SHP77 (cell line): ENCODE measurements at places on chromosomes 3 and 15.

DNA sequence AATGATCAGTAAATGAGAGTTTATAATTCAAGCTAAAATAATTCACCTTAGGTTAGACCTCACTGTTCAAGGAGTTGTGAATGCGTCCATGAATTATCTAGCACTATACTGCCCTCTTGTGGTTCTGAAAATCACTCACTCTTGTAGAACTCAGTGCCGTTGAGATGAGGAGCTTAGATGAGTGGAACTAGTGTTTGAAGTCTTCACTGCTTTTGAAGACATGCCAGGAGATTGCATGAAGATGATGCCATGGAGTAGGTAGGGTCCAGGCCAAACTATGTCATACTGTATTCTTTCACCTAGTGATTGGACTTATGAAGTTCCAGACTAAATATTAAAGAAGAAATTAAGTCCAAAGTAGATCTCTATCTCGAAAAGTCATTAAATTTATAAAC lies 28.8 kb downstream of the LYSMD4 start:
- DNase-seq = peak; percentile 76

- no peak for DNase-seq
Measured at GRCh38 chr3:125069452-125069851, 13.7 kb upstream of the HEG1 start.

- DNase-seq = no peak
Measured at GRCh38 chr3:177721864-177722785, 524.8 kb upstream of the TBL1XR1 start.

GRCh38 chr15:63291507-63291906 lies 14.1 kb downstream of the APH1B start:
- no peak for DNase-seq

GRCh38 chr3:46615050-46615775 lies 2.9 kb downstream of the FAM240A start:
- no peak for DNase-seq

- DNase-seq = no peak
Measured at GRCh38 chr3:45681221-45681620, 8.0 kb upstream of the SACM1L start.

GRCh38 chr3:112931736-112932521 lies 43.0 kb downstream of the CD200R1 start:
- no peak for DNase-seq

GRCh38 chr15:95626501-95627361 lies 703.8 kb upstream of the NR2F2 start:
- peak; percentile 11 for DNase-seq

DNA sequence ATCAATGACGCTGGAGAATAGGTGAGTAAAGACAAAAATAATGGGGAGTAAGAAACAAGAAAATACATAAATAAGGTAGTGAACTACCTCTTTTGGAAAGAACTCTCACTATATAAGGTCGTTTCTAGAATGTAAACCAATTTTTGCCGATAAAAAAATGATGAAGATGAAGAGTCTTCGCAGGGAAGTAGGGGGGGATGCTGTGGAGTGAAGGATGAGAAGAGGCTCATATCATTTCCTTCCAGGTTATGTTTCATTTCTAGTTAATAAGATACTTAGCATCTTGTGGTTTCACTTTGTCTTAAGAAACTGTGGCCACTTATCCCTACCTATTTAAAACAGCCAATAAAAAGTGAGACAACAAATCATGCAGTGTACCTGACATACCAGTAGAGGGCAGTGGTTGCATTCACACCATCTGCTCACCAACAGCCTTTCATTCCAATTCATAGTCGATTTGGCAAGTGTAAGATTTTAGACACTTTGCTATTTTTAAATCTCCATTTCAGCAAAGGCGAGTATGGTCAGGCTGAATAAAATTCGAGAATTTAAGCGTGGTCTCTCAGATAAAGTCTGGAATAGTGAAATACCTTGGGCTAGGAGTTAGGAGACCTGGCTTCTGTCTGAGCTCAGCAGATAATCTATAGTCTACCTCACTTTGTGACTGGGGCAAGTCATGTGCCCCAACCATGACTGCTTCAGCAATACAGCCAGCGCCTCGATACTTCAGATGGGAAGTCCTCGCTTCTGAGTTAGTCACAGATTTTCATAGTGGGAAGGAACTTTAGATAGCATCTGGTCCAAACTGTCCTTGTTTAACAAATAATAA lies 28.9 kb upstream of the ICE2 start:
- DNase-seq = no peak

DNA sequence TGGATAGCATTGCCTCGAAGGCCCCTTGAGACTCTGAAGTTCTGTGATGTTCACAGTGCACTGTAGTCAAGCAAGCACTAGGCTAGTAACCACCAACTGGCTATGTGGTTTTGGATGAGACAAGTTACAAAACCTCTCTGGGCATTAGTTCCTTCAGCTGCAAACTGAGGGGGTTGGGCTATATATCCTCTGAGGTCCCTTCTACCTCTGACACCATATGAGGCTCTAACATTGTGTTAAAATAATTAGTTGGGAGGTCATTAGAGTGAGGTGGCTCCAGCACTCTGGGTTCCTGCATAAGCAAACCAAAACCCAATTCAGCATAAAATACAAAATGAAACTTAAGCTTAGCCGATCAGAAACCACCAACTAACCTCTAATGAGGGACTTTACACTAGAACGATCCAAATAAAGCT lies 209.5 kb upstream of the LRRN1 start:
- DNase-seq = no peak

- no peak for DNase-seq
Measured at GRCh38 chr15:60406513-60407414, 9.0 kb upstream of the ANXA2 start.

DNA sequence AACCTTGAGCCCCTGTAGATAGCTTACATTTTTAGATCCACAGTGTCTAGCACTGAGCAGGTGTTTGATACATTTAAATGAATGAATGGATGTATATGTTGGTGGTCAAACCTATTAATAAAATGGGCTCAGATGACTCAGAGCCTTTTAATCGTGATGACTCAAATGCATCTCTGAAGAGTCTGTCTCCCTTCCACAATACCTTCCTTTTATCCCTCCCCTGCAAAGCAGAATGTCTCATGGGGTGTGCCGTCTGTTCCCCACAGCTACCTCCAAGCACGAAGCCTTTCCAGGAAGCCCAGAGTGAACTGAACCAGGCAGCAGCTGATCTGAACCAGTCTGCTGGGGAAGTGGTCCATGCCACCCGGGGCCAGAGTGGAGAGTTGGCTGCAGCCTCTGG lies 303.5 kb upstream of the TPM1 start:
- DNase-seq = no peak

GRCh38 chr15:61556037-61556648 lies 327.0 kb upstream of the RORA start:
- DNase-seq = no peak

DNA sequence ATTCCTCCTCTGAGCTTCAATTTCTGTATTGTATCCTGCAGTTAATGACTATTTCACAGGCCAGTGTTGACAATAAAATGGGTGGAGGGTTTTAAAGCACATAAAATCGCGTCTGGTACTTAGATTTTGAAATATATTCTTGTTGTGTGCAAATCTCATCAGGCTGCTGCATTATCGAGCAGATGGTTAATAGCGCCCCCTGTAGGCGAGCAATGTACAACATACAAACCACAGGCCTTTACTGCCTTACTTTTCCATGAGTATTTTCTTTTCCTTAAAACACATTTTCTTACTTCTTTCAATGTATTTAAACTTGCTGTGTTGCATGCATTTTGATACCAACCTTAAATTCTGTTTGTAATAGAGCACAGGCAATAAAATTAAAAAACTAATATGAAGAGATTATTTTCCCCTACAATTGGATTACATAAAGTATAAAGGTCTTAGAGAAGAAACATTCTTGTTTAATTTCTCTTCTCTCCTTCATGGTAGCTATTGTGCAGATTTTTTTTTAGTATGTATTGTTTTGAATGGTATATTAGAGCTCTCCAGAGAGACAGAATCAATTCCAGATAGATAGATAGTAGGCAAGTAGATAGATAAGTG lies 608.4 kb downstream of the CADM2 start:
- DNase-seq = peak; percentile 32

DNA sequence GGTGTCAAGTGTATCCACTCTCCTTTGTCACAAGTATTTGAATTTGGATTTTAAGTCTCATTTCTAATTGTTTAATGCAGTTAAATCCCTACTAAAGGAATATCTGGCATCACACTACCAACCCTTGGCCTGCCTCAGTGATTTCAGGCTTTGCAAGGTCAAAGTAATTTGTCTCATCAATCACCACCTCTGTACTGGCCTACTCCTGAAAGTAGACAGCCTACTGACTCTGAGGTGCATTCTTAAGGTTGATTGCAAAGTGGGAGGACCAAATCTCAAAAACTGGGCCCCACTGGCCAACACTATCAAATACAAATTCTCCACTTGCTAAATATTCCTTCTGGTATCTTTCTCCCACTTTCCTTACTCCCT lies 851 bp upstream of the TEX55 start:
- no peak for DNase-seq

DNA sequence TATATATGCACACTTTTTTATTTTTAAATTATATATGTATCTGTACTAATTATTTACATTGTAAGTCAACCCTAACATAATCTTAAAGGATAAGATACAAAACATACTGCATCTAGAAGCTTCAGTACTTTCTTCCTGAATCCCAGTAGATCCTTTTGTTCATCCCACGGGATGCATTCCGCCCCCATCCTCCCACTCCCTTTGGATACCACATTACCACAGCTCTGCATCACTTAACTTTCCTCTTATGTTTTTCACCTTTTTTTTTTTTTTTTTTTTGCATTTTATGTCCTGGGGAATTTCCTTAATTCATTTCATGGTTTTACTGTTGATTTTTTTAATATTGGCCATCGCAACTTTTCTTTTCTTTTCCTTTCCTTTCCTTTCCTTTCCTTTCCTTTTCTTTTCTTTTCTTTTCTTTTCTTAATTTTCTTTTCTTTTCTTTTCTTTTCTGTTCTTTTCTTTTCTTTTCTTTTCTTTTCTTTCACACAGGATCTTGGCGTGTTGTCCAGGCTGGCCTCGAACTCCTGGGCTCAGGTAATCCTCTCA lies 3.0 kb downstream of the OPA1 start:
- no peak for DNase-seq

- no peak for DNase-seq
Measured at GRCh38 chr3:82940124-82940523, 1178.7 kb upstream of the GBE1 start.

GRCh38 chr3:13866041-13866965 lies 13.6 kb downstream of the WNT7A start:
- DNase-seq = no peak

DNA sequence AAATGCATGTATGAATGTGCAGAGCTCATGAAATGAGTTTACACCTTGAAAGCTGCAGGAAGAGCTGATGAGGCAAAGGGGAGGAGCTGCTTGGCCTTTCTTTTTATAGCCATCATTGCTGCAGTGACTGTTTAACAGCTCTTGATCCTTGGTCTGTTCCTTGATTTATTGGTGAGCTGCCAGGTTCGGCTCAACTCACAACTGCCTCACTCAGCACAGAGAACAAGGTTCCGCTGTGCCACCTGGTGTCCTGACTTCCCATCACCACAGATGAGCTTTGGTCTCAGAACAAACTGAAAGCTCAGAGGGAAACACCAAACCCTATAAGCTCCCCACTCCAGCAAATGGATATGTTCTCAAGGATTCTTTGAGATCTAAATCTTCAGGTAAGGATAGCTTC lies 626.1 kb downstream of the MAGI1 start:
- DNase-seq = peak; percentile 66

GRCh38 chr15:50055750-50056157 lies 63.3 kb downstream of the ATP8B4 start:
- no peak for DNase-seq

- no peak for DNase-seq
Measured at GRCh38 chr3:162605651-162606204, 1109.1 kb downstream of the OTOL1 start.

DNA sequence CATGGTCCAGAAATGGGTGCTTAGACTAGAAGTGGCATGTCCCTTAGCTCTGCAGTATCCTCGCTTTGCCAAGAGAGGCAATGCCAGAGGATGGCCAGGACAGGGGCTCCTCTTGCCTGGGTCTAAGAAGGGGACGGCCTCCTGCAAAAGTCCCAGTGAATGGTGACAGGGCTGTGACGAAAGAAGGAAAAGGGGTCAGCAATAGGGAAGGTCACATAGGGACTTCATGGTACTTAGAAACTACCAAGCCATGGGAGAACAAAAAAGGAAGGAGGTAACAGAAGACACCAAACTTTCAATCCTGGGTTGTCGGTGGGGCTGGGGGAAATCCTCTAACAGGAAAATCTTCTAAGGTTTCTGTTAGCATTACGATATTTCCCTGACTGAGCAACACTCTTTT lies 36.2 kb upstream of the ATOSA start:
- no peak for DNase-seq

GRCh38 chr15:41806291-41807181 lies 21.4 kb upstream of the JMJD7 start:
- no peak for DNase-seq

- no peak for DNase-seq
Measured at GRCh38 chr3:166580561-166580960, 743.3 kb upstream of the BCHE start.

- no peak for DNase-seq
Measured at GRCh38 chr15:42511007-42511391, 15.6 kb downstream of the SNAP23 start.

- no peak for DNase-seq
Measured at GRCh38 chr3:37882711-37883110, 21.0 kb downstream of the CTDSPL start.

- DNase-seq = no peak
Measured at GRCh38 chr3:38960042-38960622, 91.6 kb downstream of the SCN11A start.

DNA sequence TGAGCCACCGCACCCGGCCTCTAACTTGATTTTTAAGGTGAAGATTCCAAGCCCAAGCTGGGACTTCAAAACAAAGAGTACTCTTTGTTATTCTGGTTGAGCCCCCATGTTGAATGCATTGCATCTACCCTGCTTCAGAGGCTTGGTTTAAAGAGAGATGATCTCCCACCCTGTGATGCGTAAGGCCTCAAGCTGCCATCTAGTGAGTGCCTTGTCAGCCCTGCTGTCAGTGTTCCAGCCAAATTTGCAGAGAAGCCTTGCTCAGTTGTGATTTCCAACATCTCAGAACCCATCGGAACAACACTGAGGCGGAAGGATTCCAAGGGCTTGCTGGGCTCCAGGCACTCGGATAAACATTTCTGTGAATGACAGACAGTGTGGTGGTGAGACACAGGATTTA lies 210.7 kb upstream of the RGMA start:
- DNase-seq = no peak

DNA sequence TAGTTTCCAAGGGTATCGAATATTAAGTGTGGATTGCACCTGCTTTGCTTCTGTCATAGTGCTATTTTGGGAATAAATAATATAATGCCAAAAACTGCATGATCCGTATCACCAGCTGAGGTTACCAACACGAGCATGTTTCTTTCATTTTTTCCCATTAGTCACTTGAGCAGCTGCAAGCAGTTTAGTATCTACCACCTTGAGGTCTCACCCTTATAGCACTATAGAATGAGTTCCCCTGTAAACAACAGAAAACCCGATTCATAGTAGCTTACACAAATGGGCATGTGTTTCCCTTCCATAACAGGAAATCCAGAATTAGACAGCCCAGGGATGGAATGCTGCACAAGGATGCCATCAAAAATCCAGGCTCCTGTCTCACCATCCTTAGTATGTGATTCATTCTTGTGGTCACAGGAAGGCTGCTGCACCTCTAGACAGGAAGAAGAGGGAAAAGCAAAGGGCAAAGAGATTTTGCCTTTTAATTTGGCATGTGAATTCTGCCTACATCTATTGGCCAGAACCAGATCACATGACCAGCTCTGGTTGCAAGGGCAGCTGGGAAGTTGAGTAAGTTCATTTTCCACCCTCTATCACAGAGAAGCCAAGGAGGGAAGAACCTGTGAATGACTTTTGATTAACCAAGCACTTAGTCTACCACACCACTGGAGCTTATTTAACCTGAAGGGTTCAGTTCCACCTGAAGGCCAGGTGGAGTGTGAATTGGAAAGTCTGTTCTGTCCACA lies 91.3 kb upstream of the SLC25A36 start:
- peak; percentile 2 for DNase-seq
